ENCODE measurements at places on chromosomes 6 and 20.

GRCh38 chr6:121383478-121383877 is 49.2 kb upstream of the TBC1D32 start:
- DNase-seq, result no peak

DNA sequence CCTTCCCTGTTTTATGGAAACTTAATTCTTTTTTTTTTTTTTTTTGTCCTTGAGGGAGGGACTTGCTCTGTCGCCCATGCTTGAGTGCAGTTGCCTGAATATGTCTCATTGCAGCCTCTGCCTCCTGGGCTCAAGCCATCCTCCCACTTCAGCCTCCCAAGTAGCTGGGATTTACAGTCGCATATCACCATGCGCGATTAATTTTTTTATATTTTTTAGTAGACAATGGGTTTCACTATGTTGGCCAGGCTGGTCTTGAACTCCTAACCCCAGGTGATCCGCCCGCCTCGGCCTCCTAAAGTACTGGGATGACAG is 654 bp downstream of the TMEM14C start:
- no peak for DNase-seq

- no peak for DNase-seq
These were observed 26.0 kb upstream of the CCDC167 start for GRCh38 chr6:37525460-37526357.

GRCh38 chr6:163348789-163349680 is 65.5 kb upstream of the QKI start:
- no peak for DNase-seq

- DNase-seq, result no peak
These were observed 9.0 kb upstream of the NRSN1 start for GRCh38 chr6:24117021-24117420.

- no peak for DNase-seq
These were observed 81.0 kb upstream of the FAM8A1 start for GRCh38 chr6:17519120-17519519.

GRCh38 chr6:121451250-121451649 is 15.8 kb downstream of the GJA1 start:
- DNase-seq, result no peak

- no peak for DNase-seq
These were observed 56.0 kb downstream of the TGM2 start for GRCh38 chr20:38108986-38109541.

- no peak for DNase-seq
These were observed 5.1 kb upstream of the BPI start for GRCh38 chr20:38298768-38299288.

GRCh38 chr6:31940256-31940664 is 5.6 kb upstream of the CFB start:
- no peak for DNase-seq

- peak; percentile 31 for DNase-seq
These were observed 6.8 kb downstream of the MKKS start for GRCh38 chr20:10427060-10427692.

GRCh38 chr6:136015531-136015930 is 164.0 kb downstream of the PDE7B start:
- no peak for DNase-seq

GRCh38 chr6:125015152-125015551 is 52.9 kb downstream of the RNF217 start:
- no peak for DNase-seq
